ENCODE measurements at places on chromosomes 13 and 19.

- H3K27ac ChIP-seq: no peak overlapping the region
- H3K36me3 ChIP-seq: no peaks in the 10 kb centered on the region
- no peaks in the 10 kb centered on the region for H3K27me3 ChIP-seq
- no peak overlapping the region for H3K4me3 ChIP-seq
Measured at GRCh38 chr13:43306372-43306771, 283.0 kb downstream of the DNAJC15 start.

DNA sequence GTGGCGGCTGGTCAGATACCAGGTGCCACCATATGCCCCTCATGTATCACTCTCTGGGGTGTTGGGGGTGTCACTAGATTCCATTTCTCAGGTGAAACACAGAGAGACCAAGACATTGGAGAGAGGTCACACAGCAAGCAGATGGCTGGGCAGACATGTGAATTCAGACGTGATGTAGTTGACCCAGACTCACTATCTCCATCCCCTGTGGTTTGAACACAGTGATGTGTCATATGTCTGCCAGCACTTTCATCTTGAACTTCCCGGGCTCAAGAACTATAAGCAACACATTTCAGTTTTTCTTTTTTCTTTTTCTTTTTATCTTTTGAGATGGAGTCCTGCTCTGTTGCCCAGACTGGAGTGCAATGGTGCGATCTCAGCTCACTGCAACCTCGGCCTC lies 16.1 kb upstream of the UPF1 start:
- H3K27me3 ChIP-seq: peaks cover 5% of the 10 kb centered on the region
- no peak overlapping the region for H3K27ac ChIP-seq
- DNase-seq: no peak
- H3K4me1 ChIP-seq: no peaks in the 10 kb centered on the region

DNA sequence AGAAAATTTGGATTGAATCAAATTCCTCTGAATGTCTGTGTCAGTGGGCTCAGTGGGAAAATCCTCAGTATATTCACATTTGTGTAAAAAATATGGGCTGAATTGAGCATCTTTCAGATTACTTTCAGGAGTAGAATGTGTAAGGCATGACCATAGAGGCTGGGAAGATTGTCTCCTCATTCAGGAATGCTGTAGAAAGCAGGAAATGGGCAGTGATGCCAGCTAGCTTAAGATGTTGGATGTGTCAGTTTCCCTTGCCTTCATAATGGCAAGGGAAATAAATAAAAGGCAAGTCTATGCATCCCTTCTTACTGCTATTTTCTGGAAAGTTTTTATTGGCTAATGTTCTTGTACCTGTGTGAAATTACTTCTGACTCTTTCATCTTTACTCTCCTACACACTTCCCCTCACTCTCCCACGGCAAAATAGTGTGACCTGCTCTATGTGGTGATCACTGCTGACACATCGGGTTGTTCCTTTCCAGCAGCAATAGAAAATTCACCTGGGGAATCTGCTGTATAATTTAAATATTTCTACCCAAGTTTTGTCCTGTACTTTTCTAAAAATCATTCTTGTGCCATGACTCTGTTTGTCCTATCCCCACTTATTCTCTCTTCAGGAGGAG lies 103.2 kb downstream of the LMO7 start:
- peaks cover 5% of the 10 kb centered on the region for H3K4me1 ChIP-seq
- no peak for DNase-seq
- H3K27me3 ChIP-seq: no peaks in the 10 kb centered on the region
- no peak overlapping the region for H3K4me3 ChIP-seq
- no peaks in the 10 kb centered on the region for H3K36me3 ChIP-seq

GRCh38 chr13:108402850-108403249 lies 133.3 kb downstream of the TNFSF13B start:
- no peaks in the 10 kb centered on the region for H3K36me3 ChIP-seq
- no peak for DNase-seq
- H3K4me1 ChIP-seq: no peaks in the 10 kb centered on the region
- no peak overlapping the region for H3K27ac ChIP-seq

- DNase-seq: no peak
- H3K36me3 ChIP-seq: no peaks in the 10 kb centered on the region
- peaks cover 11% of the 10 kb centered on the region for H3K4me1 ChIP-seq
- no peak overlapping the region for H3K4me3 ChIP-seq
- H3K27ac ChIP-seq: no peak overlapping the region
- no peaks in the 10 kb centered on the region for H3K27me3 ChIP-seq
Measured at GRCh38 chr13:109162248-109163036, 533.0 kb downstream of the MYO16 start.

GRCh38 chr19:8640402-8641004 lies 10.1 kb downstream of the NFILZ start:
- no peaks in the 10 kb centered on the region for H3K27me3 ChIP-seq
- no peak overlapping the region for H3K4me3 ChIP-seq
- no peaks in the 10 kb centered on the region for H3K4me1 ChIP-seq
- H3K27ac ChIP-seq: no peak overlapping the region
- no peaks in the 10 kb centered on the region for H3K36me3 ChIP-seq

Data from heart right ventricle (tissue), 16 donors.